Stromal cell of bone marrow (primary cell): ENCODE measurements at places on chromosomes 1 and 21.
A peak's percentile ranks its signal among the peaks of the same experiment; 100 is the strongest.

DNA sequence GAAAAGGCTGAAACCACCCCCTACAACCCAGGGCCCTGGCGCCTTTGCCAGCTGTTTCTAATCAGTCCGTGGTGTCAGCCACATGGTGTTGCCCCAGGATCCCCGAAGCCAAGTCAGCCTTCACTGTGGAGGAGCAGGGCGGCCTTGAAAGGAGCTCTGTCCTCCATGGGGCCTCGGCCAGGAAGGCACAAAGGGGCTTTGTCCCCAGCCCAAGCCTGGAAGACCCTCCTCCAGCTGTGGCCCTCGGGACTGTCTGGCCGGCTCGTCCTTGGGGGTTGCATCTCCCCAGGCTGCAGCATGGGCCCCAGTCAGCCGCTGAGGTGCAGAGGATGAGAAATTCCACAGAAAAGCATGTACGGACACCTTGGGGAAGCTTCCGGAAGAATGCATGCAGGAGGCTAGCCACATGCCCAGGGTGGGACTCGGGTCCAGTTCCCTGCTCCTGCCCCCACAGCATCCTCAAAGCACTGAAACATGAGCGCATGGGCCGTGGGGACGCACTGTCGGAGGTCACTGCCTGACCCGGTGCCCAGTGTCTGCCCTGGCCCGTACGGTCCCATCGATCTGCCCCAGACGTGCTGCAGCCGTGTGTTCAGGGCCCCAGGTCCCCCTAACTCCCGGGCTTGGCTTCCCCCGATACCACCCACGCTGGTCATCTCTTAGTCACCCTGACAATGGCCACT lies 38.6 kb upstream of the POFUT2 start:
- DNase-seq, result no peak

GRCh38 chr1:234849832-234850231 lies 239.9 kb upstream of the IRF2BP2 start:
- no peak for DNase-seq

GRCh38 chr1:59693406-59693805 lies 121.3 kb upstream of the HOOK1 start:
- no peak for DNase-seq

GRCh38 chr1:233375653-233376052 lies 48.1 kb downstream of the MAP3K21 start:
- no peak for DNase-seq

GRCh38 chr1:94693029-94693428 lies 127.1 kb upstream of the SLC44A3 start:
- DNase-seq, result no peak

- DNase-seq, result no peak
Measured at GRCh38 chr1:205260948-205261732, 33.4 kb downstream of the TMCC2 start.

DNA sequence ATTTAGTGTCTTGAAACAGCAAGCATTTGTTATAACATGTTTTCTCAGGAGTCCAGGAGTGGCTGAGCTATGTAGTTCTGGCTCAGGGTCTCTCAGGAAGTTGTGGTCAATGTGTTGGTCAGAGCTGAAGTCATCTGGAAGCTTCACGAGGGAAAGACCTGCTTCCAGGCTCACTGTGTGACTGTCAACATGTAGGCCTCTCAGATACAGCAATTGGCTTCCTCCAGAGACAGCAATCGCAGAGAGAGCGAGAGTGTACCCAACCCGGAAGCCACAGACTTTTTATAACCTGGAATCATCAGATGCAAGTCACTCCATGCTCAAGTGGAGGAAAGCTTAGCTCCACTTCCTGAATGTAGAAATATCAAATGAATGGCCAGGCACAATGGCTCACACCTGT lies 40.9 kb downstream of the TNFRSF9 start:
- DNase-seq, result peak; percentile 36

- peak; percentile 47 for DNase-seq
Measured at GRCh38 chr1:59422921-59423575, 126.2 kb downstream of the FGGY start.

- DNase-seq, result peak; percentile 72
Measured at GRCh38 chr1:113930499-113931161, 1.5 kb downstream of the HIPK1 start.

GRCh38 chr1:79848316-79848715 lies 841.8 kb upstream of the ADGRL4 start:
- no peak for DNase-seq

DNA sequence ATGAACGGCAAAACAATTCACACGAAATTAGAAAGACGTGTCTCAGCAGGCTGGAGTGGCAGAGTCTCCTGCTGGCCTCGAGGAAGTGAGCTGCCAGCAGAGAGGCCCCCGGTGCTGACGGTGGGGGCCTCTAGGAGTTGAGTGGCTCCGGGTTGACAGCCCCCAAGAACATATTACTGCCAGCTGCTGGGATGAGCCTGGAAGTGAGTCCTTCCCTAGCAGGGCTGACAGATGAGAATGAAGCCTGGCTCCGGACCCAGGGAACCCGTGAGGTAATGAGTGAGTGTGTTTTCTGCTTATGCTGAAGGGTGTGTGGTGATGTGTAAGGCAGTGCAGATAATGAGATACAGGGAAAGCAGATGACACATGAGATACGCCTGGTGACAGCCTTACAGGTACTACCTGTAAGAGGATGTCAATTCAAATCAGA lies 23.5 kb upstream of the LRRC47 start:
- DNase-seq, result no peak

DNA sequence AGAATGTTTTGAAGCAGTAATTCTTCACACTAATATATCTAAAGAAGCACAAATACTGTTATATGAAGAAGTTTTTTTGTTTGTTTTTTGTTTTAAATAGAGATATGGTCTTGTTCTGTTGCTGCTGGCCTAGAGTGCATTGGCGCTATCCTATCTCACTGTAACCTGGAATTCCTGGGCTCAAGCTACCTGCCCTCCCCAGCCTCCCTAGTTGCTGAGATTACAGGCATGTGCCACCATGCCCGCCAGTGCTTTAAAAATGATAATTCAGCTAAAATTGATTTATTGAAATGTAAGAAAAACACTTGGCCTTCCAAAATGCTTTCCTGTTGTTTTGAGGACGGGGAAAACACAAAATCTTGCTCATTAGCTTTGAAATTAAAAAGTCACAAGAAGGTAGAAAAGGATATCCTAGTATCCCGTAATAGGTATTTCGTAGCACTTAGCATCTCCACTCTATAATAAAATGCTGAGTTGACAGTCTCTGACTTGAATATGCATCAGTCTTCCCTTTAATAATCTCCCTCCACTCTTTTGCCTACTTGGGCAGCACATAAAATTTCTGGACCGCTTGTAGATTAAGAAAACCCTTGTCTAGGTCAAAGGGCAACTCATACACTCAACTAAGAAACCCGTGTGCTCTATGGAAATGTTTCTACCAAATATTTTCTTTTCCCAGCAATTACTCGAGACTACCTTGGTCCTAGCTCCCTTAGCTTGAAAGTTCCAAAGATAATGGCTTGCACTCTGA lies 1.3 kb downstream of the SCYL3 start:
- DNase-seq, result no peak

DNA sequence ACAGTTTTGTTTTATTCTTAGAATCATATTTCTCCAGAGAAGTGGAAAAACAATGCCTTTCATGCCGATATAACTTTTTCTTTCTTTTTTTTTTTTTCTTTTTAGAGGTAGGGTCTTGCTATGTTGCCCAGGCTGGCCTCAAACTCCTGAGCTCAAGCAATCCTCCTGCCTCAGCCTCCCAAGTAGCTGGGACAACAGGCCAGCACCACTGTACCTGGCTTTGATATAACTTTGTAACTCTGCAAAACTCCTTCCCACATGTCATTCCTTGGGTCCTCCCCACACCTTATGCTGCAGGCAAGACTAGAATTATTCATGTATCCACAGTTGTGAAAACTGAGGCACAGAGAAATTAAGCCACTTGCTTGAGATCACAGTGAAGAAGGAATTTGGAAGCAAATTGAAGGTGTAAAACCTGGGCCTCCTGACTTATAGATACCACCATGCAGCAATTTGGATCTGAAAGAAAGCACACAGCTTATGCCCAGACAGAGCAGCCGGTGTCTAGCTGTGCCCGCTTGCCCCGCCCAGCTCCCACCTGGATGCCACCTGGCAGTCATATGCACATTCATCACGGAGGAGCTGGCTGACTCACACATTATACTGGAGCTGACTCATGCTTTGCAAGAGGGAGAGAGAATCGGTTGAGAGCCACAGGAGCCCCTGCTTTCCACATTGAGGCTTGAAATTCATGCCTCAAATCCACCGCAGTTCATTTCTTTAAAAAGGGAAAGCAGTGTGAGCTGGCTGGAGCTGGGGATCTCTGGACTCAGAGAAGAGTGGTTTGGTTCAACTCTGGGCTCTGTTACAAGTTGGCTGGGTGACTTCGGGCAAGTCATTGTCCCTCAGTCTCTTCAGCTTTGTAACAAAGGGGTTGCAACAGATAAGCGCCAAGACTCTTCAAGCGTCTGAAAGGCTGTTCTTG lies 8.3 kb upstream of the SLC2A1 start:
- peak; percentile 78 for DNase-seq

- DNase-seq, result no peak
Measured at GRCh38 chr1:170085091-170085490, 10.6 kb upstream of the KIFAP3 start.

- no peak for DNase-seq
Measured at GRCh38 chr1:165828103-165828668, 772 bp downstream of the UCK2 start.

DNA sequence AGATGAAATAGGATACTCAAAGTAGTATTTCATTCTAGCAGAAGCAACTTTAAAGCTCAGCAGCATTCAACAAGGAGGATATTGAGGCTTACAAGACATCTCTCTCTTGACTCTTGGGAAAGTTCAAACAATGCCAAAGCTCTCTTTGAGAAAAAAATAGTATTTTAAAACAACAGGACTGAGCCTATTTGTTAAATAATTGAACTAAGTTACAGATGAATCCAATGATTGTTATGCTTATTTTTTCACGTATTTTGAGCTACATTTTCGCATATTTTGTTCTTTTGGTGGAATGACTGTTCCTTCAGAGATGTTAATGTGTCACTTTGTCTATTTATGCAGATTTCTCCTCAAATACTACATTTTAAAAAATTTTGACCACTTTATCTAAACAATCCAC lies 200.7 kb downstream of the KCTD3 start:
- DNase-seq, result no peak

GRCh38 chr1:55359611-55360010 lies 144.4 kb upstream of the USP24 start:
- no peak for DNase-seq

GRCh38 chr1:67440339-67440738 lies 10.1 kb upstream of the SERBP1 start:
- DNase-seq, result no peak

- no peak for DNase-seq
Measured at GRCh38 chr1:164559342-164560051, 513 bp downstream of the PBX1 start.

GRCh38 chr1:160789702-160790611 lies 6.0 kb upstream of the LY9 start:
- DNase-seq, result no peak

GRCh38 chr1:236129306-236129705 lies 13.0 kb upstream of the GPR137B start:
- DNase-seq, result no peak

DNA sequence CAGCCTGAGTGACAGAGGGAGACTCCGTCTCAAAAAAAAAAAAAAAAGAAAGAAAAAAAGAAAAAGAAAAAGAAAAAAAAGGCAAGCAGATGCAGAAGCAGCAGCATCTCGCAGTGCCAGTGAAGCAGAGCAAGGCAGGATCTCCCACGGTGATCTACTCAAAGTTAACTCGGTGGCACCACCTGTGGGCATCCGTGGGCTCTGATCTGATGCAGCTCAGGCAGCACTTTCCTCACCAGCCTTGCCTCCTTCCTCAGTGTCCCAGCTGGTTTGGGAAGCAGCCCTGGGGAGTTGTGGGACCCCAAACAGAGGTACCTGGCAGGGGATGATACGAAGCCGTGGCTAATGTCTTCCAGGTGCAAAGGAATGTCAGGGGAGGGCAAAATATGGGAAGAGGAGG lies 104.3 kb upstream of the KRTAP19-8 start:
- no peak for DNase-seq

DNA sequence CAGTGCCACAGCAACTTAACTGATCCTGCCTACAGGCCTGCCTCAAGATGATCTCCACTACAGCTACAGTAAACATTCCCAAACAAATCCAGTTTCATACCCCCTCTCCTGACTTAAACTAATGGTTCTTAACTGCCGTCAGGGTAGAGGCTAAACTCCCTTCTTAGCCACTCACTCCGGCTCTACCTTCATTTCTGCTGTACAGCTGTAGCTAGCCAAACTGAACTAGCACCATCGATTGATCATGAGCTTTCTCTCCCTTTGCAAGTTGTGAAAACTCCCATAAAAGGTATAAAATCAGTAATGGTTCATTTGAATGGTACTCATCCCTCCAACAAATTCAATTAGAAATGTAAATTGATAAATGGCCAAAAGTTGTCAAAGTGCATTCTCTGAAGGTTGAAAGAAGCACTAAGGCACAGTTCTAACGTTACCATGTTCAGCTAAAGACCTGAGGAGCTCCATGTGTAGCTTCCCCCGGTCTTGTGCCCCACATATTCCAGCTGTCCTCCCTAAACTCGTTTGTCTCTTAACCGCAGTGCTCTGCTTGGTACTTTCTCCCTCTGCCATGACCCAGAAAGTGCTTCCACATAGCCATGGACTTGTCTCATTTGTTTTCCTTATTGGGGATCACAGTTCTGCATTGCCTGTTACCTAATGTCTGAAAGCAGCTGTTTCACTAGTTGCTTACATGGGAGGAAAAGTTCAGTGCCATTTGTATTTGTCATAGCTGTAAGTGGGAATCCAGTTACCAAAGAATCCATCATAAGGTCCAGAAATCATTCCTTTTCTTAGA lies 49.8 kb downstream of the DHX9 start:
- peak; percentile 13 for DNase-seq

GRCh38 chr1:43135857-43136781 lies 36.0 kb downstream of the EBNA1BP2 start:
- no peak for DNase-seq

GRCh38 chr1:231827337-231828105 lies 200.9 kb downstream of the DISC1 start:
- no peak for DNase-seq

- DNase-seq, result no peak
Measured at GRCh38 chr1:16998589-16998988, 13.1 kb downstream of the ATP13A2 start.

- DNase-seq, result no peak
Measured at GRCh38 chr21:20169812-20170576, 828.2 kb upstream of the NCAM2 start.

- DNase-seq, result no peak
Measured at GRCh38 chr1:156813750-156814570, 2.7 kb downstream of the SH2D2A start.
